ENCODE measurements at places on chromosomes 4 and X.

DNA sequence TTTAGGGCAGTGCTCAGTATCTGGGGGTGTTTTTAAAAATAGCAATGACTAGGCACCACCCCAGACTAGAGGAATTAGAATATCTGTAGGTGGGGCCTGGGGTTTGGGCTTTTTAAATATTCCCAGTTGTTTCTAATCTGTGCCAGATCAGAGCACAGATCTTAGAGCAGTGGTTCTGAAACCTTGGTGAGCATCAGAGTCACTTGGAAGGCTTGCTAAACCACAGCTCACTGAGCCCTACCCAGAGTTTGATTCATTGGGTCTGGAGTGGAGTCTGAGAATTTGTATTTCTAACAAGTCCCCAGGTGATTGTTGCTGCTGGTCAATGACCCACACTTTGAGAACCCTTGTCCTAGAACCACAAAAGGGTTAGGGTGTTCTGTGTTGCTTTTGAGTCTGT, 16.7 kb downstream of the HADH start:
- DNase-seq, result no peak

DNA sequence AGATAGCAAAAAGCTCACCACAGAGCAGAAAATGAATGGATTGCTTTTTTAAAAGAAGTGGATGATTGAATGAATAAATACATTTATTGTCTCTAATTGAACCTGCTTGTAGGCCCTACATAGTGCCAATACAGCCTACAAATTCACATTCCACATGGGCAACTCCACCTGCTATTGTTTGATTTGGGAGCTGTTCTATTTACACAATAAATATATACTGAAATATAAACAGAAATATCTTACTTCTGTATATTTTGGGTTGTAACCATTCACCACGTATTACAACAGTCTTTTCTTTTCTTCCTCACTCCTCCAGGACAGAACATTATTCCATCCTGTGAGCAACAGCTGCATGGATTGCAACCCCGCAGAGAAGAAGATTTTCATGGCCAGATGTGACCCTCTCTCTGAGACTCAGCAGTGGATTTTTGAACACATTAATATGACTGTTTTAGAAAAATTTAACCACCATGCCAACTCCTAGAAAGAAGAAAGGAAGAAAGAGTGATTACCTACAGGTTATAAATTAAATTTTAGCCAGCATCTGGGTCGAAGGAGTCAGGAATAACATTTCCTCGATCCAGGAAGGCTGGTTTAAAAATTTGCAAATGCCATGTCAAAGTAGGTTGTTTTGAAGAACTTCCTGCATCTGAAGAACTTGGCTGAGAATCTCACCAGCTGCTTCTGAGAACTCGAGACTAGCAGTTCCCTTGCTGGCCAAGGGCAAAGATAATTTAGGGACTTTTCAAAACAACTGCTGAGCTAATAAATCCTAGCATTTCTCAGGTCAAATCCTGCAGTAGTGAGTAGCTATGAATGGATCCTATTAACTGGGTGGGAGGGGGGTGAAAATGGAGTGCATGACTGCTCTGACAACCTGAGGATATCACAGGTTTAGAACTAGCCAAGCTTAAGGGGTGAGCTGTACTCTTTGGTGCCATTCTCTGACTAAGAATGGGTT, 128.7 kb upstream of the GALNT7 start:
- DNase-seq, result no peak

DNA sequence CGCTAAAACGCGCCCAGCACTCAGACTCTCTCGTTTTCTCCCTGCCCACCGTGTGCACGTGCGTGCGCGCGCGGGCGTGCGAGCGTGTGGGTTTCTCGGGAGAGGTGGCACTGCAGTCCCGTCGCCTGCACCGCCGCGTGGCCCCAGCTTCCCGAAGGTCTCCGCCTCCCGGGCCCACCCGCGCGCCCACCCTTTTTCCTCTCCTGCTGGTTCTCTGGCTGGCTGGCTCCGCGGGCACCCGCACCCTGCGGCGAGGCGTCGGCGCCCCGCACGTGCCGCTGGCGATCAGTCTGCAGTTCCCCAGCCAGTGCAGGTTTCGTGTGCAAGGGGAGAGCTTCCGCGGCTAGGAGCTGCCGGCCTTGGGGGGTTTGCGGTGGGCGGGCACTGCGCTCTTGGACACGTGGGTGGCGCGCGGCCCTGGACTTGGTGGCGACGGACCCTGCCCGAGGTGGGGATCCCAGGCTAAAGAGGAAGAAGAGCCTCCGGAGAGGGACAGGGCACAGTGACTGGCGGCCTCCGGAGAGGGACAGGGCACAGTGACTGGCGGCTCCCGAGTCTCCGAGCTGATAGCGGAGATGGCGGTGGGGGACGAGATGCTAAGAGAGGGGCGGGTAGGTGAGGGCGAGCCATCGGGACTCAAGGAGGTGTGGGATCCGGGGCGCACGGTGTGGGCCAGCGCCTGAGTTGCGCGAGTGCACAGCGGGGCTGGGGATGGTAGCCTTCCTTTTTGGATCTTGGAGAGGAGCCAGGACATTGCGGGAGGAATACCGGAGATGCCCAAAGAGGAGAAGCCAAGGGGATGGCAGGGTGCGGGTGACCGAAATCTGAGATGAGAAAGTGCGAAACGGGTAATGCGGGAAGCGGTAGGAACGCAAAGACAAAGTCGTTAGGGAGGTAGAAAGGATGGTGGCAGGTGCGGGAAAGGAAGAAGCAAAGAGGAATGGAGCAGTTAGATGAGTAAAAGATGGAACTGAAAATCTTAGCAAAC, at the start of gene FAM184B:
Gene FAM184B, minus strand, starts transcription at position 322 of the 988 bp plus-strand sequence. CDS start 322 bp downstream, outside the sequence.
- DNase-seq, result no peak

GRCh38 chr4:161937596-161937995, 226.2 kb downstream of the FSTL5 start:
- no peak for DNase-seq

DNA sequence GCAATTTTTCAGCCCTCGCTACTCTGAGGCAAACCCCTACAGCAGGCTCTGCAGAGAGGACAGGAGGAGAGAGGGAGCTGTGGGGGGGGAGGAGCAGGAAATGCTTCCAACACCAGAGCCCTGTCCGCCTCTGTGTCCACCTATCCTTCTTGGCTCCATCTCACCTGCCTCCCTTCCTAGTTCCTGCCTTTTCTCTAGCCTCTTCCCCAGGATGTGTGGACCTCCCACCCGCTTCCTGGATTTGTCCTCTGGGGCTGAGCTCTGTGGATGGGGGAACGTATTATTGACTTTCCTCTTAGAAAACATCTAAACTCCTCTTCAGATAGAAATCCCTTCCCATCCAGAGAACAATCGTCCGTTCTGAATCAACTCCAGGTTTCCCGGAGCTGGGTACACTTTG, 14.4 kb downstream of the ASMT start:
- DNase-seq, result no peak

- no peak for DNase-seq
These were observed at the start of gene TMEM47 for GRCh38 chrX:34656842-34657725. Gene TMEM47 (minus strand): TSS chrX:34657285. CDS start chrX:34657029, 256 bp downstream.

DNA sequence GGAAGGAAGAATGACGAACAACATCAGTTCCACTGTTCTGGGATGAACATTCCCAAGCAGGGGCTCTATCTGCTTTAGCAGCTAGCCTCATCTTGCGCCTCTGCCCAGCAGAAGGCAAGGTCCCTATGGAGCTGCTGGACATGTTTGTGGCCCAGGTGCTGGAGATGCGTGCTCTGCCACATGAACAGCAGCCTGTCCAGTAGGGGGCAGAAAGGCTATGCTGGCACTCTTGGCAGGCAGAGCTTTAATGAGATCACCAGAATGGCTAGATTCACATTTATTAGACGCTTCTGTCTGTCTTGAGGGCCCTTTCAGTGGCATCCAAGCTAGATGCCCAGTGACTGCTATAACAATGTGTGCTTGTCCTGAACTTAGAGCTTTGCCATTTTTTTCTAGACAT, 1826.0 kb downstream of the STIM2 start:
- DNase-seq, result no peak

DNA sequence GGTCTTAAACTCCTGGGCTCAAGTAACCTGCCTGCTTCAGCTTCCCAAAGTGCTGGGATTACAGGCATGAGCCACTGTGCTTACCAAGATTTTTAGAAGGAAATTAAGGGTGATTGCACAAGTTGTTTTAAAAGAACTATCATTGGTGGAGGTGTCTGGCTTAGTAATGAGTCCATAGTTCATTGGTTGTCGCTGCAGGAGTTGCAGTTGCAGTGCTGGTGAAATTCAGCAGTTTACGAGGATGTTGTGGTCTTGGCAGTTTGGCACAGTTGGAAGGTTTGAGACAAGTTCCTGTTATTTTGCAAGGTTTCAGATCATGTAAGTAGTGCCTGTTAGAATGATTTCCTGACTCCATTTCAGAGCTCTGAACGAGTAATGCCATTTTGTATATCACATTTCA, 48.1 kb downstream of the RAB40AL start:
- DNase-seq, result no peak

DNA sequence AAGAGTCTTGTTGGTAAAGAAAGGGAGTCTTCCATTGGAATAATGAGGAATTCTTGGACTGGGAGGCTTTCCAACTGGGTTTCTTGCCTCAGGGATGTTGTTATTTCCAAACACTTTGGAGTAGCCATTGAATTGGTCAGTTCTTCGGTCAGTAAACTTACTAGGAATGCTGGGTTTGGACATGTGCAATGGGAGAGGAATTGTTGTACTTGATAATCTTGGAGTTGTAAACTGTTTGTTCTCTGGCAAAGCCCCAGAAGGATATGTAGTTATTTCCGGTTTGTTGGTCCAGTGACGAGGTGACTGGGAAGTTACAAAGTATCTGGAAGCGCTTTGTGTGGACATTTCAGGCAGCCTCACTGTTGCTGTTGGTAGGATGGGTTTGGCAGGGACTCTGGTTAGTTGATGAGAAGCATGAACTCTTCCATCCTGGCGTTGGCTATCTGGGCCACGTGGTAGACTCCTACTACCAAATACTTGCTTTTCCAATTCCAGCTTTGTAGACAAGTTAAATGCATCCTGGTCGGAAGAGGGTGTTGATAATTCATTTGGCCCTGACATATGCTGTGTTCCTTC, 25.9 kb downstream of the MXRA5 start:
- DNase-seq, result no peak

- no peak for DNase-seq
These were observed 14.5 kb upstream of the FGG start for GRCh38 chr4:154626793-154627484.

GRCh38 chr4:162582180-162582579, 418.4 kb upstream of the FSTL5 start:
- no peak for DNase-seq

DNA sequence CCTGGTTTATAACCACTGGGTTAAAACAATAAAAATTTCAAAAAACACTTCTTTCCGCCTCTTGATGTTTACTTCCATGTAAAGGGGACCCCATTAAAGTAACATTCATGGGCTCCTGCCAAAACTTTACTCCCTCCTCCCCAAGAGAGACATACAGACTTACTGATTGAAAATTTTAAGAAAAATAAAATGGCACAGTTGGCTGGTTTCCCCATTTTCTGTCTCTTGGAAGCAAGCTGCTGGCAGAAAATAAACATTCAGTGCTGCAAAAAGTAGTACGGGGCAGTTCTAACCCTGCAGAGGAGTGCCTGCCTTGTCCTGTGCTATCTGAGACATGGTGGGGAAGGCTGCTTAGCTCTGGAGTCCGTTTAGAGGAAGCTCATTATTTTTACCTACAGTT, 187.3 kb upstream of the INTU start:
- DNase-seq, result no peak

DNA sequence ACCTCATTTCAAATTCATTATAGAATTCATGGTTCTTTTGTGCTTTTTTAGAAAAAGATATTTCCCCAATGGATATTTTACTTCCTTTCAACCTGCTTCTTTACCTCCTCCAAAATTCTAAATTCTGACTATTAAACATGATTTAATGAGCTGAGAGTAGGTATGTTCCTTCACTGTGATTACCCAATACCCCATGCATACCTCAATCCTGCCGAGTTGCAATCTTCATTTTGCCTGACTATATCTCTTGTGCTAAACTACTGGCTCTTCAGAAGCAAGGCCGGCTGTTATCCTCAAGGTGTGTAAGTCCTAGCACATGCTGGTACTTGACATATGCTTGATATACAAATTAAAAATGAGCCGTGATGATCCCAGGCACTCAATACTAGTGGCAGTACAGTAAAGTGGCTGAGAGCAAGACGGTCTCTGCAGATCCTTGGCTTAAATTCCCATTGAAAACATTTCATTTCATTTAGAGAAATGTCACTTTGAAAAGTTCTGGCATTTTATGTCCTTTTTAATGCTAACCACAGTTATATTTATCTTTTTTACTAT, 320.4 kb downstream of the KCNIP4 start:
- no peak for DNase-seq

DNA sequence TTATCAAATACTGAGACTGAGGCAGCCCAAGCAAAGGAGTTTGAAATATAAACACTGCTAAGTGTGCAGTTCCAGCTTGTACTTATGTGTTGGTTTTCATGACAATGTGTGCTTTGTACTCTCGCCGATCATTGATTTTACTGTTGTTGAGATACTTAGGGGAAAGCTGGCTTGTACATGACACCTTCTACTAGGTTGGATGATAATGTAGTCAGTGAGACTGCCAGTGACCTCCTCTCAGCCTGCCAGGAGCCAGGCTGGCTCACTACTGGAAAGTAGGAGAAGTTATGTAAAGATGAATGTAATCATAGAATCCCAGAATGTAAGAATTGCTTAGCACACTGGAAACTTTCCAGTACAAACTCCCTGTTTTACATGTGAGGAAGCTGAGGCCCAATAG, 132.0 kb downstream of the AFF2 start:
- no peak for DNase-seq

GRCh38 chr4:178255172-178255571, 812.9 kb upstream of the AGA start:
- DNase-seq, result no peak

- no peak for DNase-seq
These were observed 57.1 kb upstream of the NKAP start for GRCh38 chrX:120000490-120001246.

- DNase-seq, result no peak
These were observed 19.0 kb upstream of the CWH43 start for GRCh38 chr4:48967101-48967500.

- DNase-seq, result no peak
These were observed 26.3 kb upstream of the ADGRL3 start for GRCh38 chr4:61173799-61174198.

DNA sequence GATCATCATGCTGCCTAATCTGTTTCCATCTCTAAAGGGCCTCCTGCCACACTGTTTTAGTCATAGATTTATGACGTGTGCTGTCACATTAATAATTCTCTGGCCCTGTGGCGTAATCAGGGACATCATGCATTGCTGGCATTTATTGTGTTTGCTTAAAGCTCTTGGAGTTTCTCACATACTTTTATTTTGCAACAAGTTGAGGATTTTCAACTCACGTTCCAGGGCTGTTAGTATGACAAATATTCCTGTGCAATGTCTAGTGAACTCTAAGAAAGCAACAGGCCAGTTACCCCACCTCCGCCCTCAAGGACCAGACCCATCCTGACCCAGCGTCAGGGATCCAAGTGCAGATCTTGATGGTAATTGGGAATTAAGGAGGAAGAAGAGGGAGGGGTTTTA, 7.8 kb upstream of the PIGA start:
- DNase-seq, result no peak

GRCh38 chrX:101051549-101052302, at the start of gene TRMT2B:
Gene TRMT2B (minus strand): TSS chrX:101052111. CDS start chrX:101042289, 9,822 bp downstream.
- DNase-seq, result peak; percentile 45

DNA sequence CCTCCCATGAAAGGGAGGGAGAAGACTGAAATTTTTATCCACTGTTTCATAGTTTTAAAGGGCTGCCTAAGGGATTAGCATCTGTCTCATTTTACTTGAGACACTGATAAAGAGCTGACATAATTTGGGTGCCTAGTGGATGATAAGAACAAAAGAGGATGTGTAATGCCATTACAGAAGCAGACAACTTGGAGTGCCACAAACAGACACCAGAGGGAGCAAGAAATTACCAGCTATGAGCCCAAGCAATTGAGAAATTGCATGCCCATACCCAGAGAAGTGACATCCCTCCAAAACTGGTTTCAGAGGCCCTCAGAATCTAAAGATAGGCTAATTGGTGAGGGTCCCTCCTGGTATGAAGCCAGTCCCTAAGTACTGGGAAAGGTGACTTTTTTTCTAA, 38.5 kb upstream of the POU3F4 start:
- DNase-seq, result no peak
